ENCODE measurements at places on chromosomes 2 and 18.
A peak's percentile ranks its signal among the peaks of the same experiment; 100 is the strongest.

GRCh38 chr2:74419345-74419744, 2.1 kb downstream of the C2orf81 start:
- DNase-seq = no peak

DNA sequence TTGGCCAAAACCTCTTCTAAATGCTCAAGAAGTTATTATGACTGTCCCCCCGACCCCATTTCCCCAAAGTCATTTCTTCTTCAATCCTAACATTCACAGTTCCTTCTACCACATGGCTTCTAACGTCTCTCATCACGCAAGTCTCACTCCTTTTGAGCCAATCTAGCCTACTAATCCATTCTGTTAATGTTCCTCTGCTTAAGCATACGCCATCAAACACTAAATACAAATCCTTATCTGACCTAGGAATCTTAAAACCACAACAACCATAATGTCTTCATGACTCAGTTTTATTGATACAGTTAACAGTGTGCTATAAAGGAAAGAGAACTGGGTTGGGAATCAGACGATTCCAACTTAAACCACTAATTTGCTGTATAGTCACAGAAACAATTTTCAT, 23.9 kb downstream of the HNRNPLL start:
- DNase-seq = no peak

DNA sequence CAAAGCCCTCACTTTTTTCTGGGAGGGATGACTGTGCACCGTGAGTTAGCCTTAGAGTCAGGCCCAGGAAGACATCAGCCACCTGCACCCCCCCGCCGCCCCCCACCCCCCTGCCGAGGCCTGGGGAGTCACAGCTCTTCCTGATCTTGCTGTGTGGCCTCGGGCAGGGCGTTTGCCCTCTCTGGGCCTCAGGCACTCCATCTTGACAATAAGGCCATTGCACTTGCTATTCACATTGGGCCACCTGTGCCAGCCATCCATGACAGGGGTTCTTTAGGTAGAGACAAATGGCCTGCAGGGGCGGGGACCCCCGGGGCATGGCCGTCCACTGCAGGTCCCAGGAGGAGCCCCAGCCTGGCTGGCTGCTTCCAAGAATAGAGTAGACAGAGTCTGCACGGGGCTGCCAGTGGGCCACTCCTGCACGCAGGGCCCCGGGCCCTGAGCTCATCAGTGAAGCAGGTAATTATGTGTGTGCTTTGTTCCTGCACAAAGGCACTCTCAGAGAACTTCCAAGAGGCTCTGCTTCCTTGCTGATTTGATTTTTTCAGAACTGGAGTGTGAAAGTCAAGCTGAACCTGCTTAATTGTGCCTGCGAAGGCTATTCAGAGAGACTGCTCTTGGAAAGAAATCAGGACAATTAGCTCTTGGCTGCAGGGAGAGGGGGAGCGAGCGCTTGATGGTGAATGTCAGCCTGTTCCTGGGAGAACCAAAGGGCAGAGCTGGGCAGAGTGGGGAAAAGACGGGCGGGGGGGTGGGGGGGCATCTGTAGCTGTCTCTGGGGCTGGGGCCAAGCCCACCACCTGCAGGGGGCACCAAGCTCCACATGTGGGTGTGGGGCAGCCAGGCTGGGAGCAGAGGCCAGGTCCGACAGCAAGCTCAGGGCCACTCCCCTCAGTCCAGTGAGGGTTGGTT, 40.3 kb downstream of the RRM2 start:
- peak; percentile 50 for DNase-seq

GRCh38 chr18:63179422-63179821, 140.1 kb downstream of the BCL2 start:
- DNase-seq = no peak

DNA sequence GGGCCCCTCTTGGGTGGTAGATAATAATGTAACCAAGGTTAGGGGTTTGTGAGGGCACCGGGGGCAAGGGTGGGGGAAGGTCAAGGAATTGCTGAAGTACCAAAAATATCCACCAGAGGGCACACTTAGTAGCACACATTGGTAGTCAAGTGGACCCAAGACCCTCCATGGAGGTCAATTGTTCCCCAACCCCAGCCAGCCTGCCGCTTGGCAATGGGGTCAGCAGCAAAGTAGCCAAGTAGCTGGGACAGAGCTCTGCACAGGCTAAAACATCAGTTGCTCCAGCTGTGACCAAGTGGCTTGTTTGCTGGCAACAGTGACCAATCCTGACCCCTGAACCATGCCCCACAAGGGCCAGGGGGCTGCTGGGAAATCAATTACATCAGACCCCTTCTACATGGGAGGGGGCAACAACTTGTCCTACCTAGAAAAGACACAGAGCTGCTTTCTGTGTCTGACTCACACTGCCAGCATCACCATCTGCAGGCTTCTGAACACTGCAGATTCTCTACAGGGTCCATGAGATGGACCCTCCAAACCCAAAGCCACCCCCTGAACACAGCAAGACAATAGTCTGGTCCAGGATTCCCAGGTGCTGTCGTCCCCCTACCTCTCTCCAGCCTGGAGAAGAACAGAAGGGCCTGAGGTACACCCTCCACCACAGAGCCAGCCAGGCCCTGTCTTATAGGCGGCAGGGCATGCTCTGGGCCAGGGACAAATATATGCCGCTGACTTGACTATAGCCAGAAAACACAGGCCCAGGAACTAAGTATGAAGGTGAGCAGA, 76.0 kb downstream of the EMX1 start:
- DNase-seq = no peak

GRCh38 chr2:28074137-28074536, 183.6 kb downstream of the BABAM2 start:
- DNase-seq = no peak

DNA sequence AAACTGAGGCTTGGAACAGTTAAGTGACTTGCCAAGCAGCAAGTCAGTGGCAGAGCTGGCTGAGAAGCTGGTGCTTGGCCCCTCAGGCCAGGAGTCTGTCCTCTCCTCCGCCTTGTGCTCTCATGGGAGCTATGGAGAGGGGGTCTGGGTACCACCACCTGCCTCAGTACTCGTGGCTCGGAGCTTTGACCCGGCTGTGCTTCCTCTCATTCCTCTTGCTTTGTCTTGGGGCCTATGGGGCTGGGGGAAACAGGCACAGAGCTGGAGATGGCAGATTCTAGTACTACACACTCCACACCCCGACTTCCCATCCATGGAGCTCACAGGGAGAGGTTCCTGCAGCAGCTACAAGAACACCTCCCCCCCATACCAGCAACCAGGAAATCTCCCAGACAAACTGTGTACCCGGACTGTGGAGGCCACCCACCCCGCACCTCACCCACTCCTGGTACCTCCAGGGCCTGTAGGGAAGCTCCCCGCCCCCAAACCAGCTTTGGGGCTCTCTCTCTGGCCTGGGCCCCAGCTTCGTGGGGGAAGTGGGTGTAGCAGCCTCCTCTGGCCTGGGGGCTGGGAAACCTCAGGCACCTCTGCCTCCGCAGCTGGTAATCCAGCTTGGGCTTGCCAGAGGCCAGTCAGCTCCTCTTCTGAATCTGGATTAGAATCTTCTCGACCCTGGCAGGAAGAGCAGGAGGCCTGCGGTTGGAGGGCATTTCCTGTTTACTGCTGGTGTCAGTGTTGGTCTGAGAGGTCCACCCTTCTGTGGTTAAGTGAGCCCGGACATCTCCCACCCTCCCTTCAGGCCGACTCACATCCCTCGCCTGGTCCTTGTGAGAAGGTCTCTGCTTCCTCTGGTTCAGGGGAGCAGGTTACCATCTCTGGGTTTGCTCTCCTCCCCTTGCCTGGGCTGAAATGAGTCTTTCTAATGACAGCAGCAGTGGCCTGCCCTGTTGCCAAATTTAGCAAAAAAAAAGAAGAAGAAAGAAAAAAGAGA, 22.3 kb upstream of the RHOB start:
- DNase-seq = no peak

DNA sequence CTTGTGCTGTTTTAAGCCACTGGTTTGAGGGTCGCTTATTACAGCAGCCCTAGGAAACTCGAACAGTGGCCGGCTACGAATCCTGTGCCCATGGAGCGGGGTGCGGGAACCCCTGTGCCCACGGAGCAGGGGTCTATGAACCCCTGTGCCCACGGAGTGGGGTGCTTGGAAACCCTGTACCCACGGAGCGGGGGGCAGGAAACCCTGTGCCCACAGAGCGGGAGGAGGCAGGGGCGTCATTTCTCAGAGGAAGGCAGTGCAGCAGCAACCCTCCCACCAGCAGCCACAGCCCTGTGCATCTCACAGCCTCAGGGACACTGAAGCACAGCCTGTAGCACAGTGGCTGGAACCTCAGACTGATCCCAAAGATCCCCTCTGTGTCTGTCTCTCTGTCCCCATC, 34.2 kb upstream of the GPC1 start:
- DNase-seq = no peak

DNA sequence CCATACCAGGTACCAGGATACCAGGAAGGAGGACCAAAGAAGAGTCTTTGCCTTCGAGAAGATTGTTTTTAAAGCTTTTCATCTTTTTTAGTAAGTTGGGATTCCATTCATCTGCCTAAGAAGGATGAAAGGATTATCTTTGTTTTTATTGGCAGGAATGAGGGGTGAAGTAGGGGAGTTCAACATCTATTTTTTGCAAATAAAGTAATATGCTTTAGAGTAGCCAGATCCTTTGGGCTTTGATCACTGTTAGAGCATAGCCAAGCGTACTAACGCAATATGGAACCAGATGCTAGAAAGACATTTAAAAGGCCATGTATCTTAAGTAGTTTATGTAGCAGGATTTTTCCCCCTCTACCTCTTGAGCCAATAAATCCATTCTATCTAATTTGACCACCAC, 133.0 kb downstream of the PRPF40A start:
- DNase-seq = no peak

DNA sequence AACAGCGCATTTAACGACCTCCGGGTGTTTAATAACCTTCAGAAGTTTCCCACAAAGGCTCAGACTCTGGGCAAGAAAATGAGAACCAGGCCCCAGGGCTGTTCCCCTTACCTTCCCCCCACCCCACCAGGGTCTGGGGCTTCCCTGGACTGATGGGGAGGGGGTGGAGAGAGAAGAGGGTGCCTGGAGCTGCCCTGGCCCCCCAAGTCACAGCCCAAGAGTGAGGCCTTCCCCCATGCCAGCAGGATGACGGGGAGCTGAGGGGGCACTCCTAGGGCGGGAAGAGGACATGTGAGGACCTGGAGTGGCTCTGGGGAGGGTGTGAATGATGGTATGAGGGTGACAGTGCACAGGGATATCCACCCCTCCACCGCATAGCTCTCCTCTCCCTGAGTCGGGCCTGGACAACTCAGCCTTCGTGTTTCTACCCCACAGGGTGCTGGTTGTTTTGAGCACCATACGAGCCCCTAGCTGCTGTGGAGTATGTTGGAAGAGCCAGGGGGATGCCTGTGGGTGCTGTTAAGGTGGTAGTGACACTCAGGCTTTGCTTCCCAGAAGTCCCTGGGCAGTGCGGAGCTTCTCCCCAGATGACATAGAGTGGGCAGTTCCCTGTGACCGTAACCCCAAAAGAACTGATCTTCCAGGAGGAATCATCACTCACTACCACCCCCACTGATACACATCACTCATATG, 3.9 kb downstream of the PKDCC start:
- no peak for DNase-seq

GRCh38 chr2:237150186-237150585, 64.5 kb downstream of the COPS8 start:
- no peak for DNase-seq

- no peak for DNase-seq
Measured at GRCh38 chr18:57727952-57728807, 74.9 kb downstream of the ATP8B1 start.

GRCh38 chr18:66428795-66429194, 175.1 kb downstream of the CDH19 start:
- DNase-seq = no peak

- no peak for DNase-seq
Measured at GRCh38 chr18:56291294-56291693, 347.1 kb downstream of the TXNL1 start.

DNA sequence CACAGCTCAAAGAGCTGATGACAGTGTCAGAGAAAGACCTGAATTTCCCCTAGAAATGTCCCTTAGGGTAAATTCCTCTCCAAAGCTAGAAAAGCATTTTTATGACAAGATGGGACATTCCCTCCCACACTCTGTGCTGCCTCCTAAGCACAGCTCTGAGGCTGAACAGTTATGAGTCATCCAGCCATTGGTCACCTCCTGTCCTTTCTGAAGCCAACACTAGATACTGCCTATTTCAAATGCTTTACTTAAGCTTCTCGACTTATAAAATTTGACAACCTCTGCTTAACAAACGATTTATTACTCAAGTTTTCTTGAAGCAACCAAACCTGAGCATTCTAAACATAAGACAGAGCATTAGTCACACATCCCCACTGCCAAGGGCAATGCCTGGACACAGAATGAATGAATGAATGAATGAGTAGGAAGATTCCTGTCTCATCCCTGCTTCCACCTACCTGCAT, 35.4 kb downstream of the B4GALT6 start:
- no peak for DNase-seq

DNA sequence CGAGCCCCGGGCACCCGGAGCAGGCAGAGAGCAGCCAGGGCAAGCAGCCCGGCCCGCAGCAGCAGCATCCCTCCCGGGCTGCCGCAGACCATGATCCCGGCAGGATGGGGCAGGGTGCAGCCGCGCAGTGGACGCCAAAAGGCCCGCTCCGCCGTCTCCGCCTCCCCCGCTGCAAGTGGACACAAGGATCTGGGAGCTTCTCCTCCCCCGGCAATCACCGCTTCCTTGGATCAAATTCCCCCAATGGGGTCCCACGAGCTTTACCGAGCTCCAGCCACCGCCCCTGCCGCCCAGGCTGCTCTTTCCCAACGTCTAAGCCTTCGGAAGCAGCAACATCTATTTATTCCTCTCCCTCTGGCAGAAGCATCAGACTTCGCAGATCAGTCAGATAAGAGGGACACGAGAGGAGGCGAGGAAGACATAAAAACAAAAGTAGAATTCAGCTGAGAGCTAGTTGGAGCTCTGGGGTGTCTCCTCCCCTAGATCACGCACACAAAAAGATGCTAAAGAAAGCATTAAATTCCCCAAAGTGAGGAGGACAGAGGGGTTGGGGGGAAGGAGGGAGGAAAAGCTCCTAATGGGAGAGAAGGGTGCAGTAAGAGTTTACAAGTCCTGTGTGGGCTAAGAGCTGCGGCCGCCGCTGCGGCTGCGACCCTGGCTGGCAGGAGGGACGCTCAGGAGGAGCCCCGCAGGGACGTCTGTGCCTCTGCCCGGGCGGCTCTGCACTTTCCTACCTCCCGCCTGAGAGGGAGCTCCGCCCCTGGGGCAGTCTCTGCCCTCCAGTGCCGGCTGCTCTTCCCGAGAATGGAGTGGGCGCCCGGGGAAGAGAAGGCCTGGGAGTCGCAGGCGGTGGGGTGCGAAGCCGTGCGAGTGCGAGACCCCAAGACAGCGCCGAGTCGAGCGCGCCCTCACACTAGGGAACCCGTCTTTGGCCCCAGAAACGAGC, at the start of gene FRZB:
TSS of gene FRZB (minus strand) at position 177 of the 946 bp plus-strand sequence. CDS start at position 92, 85 bp downstream.
- no peak for DNase-seq

- DNase-seq = no peak
Measured at GRCh38 chr2:109710505-109711229, 83.4 kb upstream of the RGPD5 start.

All from NCI-H1417 treated with DMSO at 0.1 percent for 48 hours (cell line).